ENCODE measurements at places on chromosomes 4 and X.

DNA sequence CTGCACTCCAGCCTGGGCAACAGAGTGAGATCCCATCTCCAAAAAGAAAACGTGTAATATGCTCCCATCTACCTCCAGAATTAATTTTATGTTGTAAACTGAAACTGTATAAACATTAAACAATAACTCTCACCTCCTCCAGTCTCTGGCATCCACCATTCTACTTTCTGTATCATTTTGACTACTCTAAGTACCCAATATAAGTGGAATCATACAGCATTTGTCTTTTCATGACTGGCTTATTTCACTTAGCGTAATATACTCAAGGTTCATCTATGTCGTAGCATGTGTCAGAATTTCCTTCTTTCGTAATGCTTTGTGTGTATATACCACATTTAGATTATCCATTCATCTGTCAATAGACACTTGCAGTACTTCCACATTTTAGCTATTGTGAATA, 20.6 kb downstream of the F8 start:
- no peak for DNase-seq

DNA sequence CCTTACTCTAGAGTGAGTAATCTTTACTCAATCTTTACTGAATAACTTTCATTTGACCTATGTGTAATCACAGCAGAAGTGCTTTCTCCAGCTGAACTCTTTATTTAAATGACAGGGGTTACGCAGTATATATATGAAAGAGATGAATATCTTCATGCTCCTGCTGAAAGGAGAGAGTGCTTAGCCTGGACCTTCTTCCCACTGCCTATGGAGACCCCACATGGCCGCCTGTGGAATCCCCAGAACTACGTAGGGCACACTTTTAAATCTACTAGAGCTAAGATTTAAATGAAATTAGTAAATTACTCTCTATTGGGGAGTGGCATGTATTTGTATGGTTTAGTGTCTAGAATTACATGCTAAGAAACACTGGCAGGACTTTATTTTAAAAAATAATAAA, 391.2 kb downstream of the ANKRD50 start:
- DNase-seq, result no peak

DNA sequence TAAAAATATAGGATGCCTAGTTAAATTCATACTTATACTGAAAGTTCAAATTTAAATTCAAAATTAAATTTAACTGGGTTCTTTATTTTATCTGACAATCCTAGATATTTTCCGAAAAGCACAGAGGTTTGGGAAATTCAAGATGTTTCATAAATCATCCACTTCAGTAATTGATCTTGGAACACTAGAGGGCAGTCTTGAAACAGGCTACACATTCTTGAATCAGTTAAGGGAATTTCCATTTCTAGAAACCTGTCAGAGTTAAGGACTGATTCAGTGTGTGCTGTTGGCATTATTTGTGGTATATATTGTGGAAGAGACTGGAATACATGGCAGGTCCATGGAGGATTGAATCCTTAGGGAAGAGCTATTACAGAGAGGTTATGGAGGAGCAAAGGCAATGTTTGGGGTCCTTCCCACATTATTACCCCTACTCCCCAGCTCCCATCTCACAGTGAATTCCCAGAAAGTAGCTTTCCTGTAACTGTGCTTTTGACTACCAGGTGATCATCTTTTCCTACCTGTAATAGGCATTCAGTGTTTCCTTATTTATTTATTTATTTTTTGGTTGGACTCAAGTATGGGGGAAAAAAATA, 92.9 kb downstream of the EGF start:
- peak; percentile 88 for DNase-seq

DNA sequence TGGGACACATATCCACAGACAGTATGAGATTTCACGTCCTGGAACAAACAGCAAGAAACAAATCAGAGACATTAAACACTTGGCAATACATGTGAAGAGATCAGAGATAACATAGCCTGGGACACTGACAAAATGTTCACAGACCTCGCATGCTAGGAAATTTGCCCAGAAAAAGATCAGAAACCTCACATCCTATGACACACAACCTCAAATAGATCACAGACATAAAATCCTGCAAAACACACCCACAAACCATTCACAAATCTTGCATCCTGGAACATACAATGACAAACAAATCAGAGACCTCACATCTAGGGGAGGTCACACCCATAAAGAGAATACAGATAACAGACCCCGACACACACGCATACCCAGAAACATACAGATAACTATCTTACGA, 18.0 kb downstream of the SUV39H1 start:
- DNase-seq, result no peak

DNA sequence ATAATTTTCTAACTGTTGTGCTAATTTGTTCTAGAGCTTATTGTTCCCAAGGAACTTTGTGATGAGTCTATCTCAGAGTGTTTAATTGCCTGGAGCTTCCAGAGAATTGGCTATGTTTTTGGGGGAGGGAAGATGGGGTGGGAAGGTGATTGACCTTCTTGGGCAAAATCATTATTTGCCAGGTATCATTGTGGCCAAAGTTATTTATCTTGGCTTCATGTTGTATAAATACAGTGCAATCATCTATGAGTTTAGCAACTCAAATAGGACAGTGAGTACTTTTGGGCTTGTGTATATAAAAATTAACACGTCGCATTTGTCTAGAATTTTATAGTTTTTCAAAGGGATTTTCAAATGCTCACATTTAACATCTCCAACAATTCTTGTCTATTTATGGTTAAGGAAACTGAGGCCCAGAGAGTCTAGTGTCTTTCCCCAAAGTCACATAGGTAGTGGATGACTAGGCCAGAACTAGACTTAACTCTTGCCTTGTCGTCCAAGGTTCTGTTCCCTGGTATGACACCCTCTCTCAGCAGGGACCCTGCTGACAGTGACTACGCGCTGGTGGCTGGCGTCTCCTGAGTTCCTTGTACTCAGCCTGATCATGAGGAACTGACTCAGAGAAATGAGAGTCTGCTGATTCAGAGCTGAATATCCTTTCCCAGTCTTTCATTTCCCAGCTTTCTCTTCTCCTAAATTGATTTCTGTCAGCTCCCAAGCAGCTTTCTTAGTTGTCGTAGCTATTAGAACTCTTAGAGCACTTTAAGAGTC, 27.7 kb downstream of the FNIP2 start:
- peak; percentile 44 for DNase-seq

DNA sequence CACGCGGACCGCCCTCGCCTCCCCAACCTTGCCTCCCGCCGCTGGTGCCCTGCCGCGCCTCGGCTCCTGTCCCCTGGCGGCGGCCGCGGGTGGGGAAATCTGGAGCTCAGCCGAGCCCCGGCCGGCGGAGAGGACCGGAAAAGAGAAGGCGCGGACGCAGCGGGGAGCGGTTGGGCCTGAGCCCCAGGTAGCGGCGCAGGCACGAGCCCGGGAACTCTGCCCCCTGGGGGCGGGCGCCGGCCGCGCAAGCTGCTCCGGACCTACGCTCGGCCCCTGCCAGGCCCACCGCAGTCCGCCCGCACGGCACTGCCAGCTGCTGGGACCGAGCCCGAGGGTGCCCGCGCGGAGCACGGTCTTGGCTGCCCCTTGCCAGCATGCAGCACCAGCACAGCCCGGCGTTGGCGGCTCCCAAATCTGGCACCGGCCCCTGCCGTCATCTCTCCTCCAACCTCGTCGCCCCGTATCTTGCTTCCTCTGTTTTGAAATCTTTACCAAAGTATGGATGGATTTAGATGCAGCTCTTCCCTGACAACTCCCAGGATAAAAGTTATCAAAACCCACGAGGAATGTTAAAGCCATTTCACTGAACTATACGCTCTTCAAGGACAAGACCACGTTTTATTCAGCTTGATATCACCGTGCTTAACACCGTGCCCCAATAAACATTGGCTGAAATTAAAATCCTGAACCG, at the start of gene PRSS12:
TSS of gene PRSS12 (minus strand) at position 161 of the 691 bp plus-strand sequence. CDS start 283 bp downstream, outside the sequence.
- DNase-seq, result peak; percentile 30

GRCh38 chrX:79413963-79414362, 46.8 kb upstream of the ITM2A start:
- no peak for DNase-seq

DNA sequence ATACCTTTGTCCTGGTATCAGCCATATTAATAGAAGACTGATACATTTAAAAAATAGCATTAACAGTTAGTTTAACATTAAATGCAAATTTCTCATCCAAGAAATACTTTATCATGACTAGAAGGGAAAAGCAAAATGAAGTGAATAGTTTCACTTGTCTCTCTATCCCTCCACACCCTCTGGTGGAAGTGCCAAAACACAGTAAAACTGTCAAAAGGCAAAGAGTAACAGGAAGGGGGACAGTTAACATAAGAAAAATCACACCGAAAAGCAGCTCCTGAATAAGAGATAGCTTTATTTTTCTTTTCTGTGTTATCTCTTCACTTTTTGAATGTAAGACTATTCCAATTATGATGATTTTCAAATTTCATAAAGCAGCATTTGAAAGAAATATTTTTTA, 187.2 kb downstream of the FBXW7 start:
- no peak for DNase-seq

GRCh38 chrX:17824980-17825379, 36.1 kb downstream of the RAI2 start:
- DNase-seq, result no peak

GRCh38 chr4:108941904-108942430, 179.1 kb upstream of the ETNPPL start:
- DNase-seq, result no peak

GRCh38 chr4:25283948-25284347, 28.6 kb upstream of the ZCCHC4 start:
- DNase-seq, result no peak

GRCh38 chr4:89837993-89838390, 1.0 kb upstream of the SNCA start:
- peak; percentile 14 for DNase-seq

GRCh38 chrX:68490644-68491043, 8.2 kb upstream of the YIPF6 start:
- peak; percentile 65 for DNase-seq

GRCh38 chr4:12126474-12126873, 697.8 kb upstream of the HS3ST1 start:
- DNase-seq, result peak; percentile 1

All from trophoblast cell (in vitro differentiated cells and primary cell).